ENCODE measurements at places on chromosomes 3 and 15.
A peak's percentile ranks its signal among the peaks of the same experiment; 100 is the strongest.

DNA sequence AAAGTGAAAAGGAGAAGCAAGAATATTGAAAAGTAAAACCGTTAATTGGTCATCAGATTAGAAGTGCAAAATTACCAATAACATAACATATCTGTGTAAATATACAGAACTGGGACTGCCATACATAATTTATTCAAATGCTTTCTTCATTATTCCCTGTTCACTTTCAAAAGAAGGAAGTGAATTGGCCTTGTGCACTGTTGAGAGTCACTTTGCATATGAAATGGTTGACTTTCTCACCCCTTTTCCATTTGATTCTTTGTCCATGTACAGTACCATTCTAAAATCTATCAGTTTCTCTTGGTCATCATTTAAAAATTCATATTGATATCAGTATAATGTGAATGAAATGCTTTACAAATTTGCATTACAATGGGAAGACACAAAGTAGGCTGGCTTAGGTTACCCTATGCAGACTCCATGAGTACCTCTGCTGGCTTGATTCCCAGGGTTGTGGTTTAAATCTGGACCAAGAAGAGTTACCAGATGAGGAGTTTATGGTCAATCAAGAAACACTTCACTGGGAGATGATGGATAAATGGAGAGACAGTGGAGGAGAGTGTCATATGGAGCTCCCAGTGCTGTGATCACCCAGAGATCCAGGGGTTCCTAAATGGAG lies 210.9 kb upstream of the TOPAZ1 start:
- DNase-seq: no peak

GRCh38 chr15:67927501-67928168 lies 87.8 kb upstream of the RNU6-1 start:
- DNase-seq: peak; percentile 68

- DNase-seq: no peak
Observed at GRCh38 chr3:122975163-122975923, 52.2 kb downstream of the SEMA5B start.

DNA sequence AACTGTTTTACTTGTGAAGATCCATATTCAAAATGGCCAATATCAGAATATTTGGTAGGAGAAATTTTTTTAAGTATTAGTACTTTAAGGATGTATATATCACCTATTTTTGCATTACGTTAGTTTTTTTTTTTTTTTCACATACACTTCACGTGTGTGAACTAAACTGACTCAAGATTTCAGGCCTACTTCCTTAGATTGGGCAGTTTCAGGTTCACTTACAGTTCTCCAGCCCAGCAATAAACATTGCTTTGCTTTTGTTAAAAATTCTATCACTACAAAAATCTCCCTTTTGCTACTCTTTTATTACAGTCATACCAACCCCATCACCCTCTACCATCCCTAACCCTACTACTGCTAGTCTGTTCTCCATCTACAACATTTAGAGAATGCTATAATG lies 183.6 kb downstream of the KCNH8 start:
- DNase-seq: no peak

- DNase-seq: no peak
Observed at GRCh38 chr3:101778385-101779046, 495 bp upstream of the NXPE3 start.

DNA sequence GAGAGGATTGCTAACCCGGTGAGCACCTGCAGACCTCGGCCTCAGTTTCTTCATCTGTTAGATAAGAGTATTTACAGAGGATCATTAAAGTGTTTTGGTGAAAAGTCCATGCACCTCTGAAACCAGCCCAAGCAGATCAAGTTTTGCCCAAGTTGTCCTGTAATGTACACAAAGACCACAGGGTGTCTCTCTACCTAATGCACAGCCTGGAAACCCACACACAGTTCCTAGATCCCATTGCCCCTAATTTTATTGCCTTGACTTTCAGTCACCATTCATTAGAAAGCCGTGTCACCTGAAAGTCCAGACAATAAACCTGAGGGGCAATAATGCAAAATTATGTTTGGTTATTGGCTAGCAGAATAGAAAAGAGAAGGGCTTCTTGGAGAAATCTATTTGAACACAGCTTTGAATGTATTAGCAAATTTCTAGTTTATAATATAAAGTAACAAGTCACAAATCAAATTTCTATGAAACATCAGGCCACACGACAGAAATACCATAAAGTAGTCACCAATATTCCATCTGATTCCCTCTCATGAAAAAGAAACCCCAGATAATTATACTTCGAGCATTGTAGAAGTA lies 161.3 kb upstream of the SLC2A2 start:
- DNase-seq: no peak

GRCh38 chr3:115092220-115092791 lies 54.8 kb downstream of the ZBTB20 start:
- DNase-seq: peak; percentile 21

DNA sequence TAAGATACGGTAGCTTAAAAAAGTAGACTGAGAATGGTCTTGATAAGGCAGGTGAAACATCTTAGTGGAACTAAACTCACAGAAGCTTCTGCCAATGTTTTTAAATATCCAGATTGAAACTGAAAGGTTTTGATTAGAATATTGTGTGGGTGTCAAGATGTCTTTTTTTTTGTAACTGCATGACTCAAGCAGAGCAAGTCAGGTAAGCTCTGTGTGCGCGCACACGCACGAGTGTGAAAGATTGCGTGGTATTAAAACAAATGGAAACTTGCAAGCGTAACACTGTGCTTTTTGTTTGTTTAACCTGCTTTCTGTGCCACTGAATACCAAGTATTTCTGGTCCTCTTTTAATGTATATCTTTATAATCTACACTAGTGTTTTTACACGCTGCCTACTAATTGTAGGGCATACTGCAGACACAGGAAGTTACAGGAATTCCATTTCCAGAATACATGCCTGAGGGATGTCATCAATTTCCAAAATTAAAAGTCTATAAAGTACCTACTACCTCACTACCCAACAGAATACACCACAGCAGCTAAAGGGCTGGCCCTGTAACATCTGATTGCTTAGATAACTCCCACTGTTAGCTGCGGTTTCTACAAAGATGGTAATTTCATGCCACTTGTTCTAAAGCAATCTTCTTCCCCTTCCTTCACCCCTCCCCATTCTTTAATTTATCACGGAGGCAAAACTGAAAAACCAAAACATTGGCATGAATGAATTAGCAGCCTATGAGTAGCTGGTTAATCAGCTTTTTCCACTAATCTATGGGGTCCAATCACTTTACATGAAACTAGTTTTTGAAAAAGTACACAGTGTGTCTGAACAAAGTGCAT lies 472.8 kb downstream of the SHQ1 start:
- no peak for DNase-seq

GRCh38 chr3:23987356-23987755 lies 42.3 kb downstream of the NR1D2 start:
- DNase-seq: no peak

DNA sequence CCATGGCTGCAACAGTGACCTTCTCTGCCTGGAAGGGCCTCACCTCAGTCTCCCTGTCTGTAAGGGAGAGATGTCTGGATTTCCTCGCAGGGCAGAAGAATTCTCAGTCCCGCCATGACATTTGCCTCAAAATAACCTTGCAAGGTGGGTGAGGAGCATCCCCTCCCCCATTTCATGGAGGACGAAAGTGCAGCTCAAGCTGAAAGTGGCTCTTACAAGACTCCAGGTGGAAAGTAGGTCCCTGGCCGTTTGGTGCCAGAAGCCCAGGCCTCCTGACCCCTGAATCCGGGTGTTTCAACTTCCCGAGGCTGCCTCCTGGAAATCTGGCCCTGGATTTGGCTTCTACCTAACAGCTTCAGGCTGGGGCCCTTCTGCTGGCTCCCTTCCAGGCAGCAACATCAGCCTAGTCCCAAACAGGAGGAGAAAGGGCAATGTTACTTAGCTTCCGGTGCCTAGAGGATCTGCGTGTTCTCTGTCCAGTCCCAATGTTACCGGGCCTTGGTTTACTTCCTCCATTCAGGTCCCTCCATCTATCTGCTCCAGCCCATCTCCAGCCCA lies 769 bp upstream of the CSPG4 start:
- no peak for DNase-seq

DNA sequence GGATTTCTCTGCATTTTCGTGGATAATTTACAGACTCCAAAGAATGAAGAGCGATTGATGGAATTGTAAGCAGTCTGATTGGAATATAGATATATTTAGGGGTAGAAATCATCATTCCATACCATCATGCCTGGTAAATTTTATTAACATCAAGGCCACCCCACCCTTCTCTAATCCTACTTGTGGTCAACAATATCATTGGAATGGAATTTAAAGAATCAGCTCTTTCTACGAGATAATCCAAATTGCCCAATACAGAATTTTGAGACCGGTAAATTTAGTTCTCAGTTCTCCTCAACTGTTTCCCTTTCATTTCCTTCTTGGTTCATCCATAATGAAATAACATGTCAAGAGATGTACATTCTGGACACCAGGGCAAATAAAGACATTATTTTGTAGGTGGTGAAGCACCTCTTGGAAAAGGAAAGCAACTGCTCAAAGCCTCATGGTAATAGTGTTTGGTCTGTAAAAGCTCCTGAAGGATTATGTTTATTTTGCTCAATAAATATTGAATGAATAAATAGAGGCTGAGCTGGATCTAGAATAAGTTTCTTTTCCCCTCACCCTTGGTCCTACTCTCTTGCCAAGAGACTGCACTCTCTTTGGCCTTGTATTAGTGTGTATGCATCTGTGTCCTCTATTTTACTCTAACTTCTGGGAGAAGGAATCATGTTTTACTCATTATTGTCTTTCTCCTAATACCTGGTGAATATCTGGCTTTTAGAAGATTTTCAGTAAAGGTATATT lies 133.7 kb upstream of the BCL6 start:
- DNase-seq: peak; percentile 17

DNA sequence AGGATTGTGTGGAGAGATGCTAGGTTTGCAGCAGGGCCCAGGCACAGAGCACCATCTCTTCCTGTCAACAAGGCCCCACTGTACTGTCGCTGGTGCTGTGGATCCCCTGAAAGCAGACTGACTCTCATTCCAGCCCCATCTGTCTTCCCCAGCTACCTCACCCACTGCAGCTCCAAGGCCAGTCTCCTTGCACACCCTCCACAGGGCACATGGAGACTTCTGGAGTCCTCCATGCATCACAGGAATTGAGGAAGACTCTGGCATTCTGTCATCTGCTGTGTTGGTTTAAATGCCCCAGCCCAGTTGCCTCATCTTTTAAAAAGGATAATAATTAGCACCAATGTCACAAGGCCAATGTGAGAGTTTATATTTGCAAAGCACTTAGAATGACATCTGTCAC lies 301.2 kb downstream of the RPLP1 start:
- no peak for DNase-seq

GRCh38 chr15:56082263-56082761 lies 88.9 kb upstream of the NEDD4 start:
- DNase-seq: no peak

DNA sequence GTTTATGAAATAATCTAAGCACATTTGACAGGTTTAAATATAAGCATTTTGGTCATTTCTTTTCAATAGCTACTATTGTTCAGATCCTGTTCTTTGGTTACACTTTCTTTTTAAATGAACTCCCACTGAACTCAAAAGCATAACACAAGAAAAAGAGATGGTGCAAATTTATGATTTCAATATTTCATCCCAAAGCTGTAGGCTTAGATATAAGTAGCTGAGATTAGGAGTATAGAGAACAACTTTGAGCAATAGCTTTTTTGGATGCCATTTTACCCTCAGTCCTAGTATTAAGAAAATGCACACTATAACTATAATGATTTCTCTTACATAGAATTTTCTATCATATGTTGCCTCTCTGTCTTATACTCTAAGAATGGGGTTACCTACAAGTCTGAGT lies 213.8 kb downstream of the ATP8B4 start:
- no peak for DNase-seq

GRCh38 chr3:102112704-102113230 lies 263.5 kb downstream of the NFKBIZ start:
- no peak for DNase-seq

- DNase-seq: no peak
Observed at GRCh38 chr3:195768414-195768813, 43.3 kb downstream of the MUC4 start.

- no peak for DNase-seq
Observed at GRCh38 chr3:112623213-112623612, 17.7 kb downstream of the CCDC80 start.

- DNase-seq: no peak
Observed at GRCh38 chr3:35969406-35969805, 330.1 kb downstream of the ARPP21 start.

DNA sequence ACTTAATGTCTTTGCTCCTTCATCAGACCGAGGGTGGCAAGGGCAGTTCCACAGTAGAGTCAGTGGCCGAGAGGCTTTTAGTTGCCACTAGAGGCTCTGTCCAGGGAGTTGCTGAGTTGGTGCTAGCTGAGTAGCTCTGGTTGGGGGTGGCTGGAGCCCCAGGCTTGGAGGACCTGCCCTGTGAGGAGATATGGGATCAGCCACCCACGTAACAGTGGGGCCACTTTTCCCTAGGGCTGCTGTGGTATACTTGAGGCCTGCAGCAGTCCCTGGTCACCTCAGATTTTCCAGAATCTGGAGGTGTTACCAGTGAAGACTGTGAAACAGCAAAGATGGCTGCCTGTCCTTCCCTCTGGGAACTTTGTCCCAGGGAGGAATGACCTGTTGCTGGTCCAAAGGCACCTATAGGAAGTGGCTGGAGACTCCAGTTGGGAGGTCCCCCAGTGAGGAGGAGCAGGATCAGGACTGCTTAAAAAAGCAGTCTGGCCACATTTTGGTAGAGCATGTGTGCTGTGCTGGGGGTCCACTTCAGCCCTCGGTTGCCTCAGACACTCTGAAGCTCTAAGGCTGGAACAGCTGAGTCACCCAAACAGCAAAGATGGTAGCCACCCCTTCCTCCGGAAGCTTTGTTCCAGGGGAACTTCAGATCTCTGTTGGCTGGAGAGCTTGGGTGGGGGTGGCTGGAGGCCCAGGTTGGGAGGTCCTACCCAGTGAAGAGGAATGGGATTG lies 72.9 kb downstream of the AKAP13 start:
- no peak for DNase-seq

GRCh38 chr3:17143893-17144664 lies 259.3 kb downstream of the PLCL2 start:
- no peak for DNase-seq

- peak; percentile 22 for DNase-seq
Observed at GRCh38 chr3:36496684-36497633, 116.7 kb downstream of the STAC start.

DNA sequence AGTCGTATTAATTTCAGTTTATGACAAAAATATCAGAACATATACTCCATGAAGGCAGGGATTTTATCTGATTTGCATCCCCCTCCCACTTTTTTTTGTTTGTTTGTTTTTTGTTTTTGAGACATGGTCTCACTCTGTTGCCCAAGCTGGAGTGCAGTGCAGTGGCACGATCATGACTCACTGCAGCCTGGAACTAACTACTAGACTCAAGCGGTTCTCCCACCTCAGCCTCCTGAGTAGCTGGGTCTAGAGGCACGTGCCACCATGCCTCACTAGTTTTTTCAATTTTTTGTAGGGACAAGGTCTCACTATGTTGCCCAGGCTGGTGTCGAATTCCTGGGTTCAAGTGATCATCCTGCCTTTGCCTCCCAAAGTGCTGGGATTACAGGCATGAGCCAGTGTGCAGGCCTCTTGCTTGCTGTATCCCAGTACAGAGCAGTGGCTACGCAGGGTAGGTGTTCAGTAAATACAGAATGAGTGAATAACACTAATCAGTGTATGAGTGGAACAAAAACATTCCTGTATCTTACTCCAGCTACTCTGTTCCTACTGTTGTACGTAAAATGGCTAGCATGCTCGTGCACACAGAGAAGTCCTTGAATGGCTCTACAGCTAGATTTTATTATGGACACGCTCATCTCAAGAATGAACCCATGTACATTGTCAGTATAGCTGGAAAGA lies 272.4 kb downstream of the FOXP1 start:
- DNase-seq: no peak

GRCh38 chr3:171753025-171753472 lies 57.2 kb downstream of the PLD1 start:
- DNase-seq: no peak
